Immature natural killer cell (primary cell): ENCODE measurements at places on chromosomes 1 and 21. TPM values are rescaled to one million over a fixed set of nuclear protein-coding genes. Genes with fewer than 3 reads are reported as not detected.

- no peaks in the 10 kb centered on the region for H3K4me1 ChIP-seq
- H3K4me3 ChIP-seq, result no peak overlapping the region
- no peaks in the 10 kb centered on the region for H3K36me3 ChIP-seq
- H3K27me3 ChIP-seq, result no peaks in the 10 kb centered on the region
- no peak for DNase-seq
Measured at GRCh38 chr1:240739139-240739538, 127.2 kb upstream of the GREM2 start.

GRCh38 chr1:156033011-156033410 lies 12.3 kb upstream of the SSR2 start:
- no peaks in the 10 kb centered on the region for H3K27me3 ChIP-seq
- H3K4me1 ChIP-seq, result no peaks in the 10 kb centered on the region
- no peak overlapping the region for H3K4me3 ChIP-seq
- peaks cover 11% of the 10 kb centered on the region for H3K36me3 ChIP-seq
- H3K27ac ChIP-seq, result no peak overlapping the region
- DNase-seq, result no peak

GRCh38 chr1:155307247-155307740 lies 1.4 kb upstream of the FDPS start:
- no peaks in the 10 kb centered on the region for H3K36me3 ChIP-seq
- peak; percentile 24 for DNase-seq
- H3K4me3 ChIP-seq, result peak overlapping the region; percentile 48
- H3K27me3 ChIP-seq, result peaks cover 12% of the 10 kb centered on the region

- no peak for DNase-seq
- no peaks in the 10 kb centered on the region for H3K36me3 ChIP-seq
- no peaks in the 10 kb centered on the region for H3K4me1 ChIP-seq
- H3K4me3 ChIP-seq, result no peak overlapping the region
Measured at GRCh38 chr1:55868026-55868425, 652.9 kb upstream of the USP24 start.

DNA sequence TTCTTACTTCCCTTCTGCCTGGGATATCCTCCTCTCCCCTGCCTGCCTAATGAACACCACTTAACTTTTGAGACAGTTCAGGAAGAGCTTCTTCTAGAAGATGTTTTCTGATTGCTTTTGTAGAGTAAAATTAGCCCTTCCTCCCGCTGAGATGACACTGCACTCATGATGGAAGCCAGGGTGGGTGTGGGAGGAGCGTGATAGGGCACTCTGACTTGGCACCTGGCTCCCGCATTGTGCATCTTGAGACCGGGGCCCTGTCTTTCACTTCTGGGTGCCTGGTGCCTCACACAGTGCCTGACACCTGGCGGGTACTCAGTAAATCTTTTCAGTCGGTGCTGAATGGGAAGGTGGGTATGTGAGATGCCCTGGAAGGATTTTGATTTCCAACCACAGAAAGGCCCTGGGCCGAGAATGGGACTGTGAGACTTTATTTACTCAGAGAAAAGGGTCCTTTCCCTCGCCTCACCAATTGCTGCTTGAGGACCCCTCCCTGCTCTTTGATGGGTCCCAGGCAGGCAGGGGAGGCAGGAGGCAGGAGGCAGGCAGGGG lies 6.8 kb downstream of the THEM5 start:
- peak overlapping the region; percentile 0 for H3K27ac ChIP-seq
- H3K4me3 ChIP-seq, result no peak overlapping the region
- DNase-seq, result no peak
- H3K4me1 ChIP-seq, result no peaks in the 10 kb centered on the region
- H3K27me3 ChIP-seq, result peaks cover 3% of the 10 kb centered on the region

DNA sequence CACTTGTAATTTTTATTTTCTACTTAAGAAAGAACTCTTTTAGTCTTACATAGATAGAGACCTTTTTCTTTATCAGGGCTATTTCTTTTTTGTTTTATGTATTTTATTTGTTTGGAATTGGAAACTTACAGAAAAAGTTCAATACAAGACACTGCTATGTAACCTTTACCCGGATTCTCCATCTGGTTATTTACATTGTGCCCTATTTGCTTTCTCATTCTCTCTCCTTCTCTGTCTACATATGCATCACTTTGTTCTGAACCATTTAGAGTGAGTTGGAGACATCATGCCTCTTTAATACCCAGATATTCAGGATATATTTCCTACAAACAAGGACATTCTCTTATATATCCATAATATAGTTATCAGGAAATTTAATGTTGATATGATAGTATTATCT lies 18.3 kb downstream of the AXDND1 start:
- no peaks in the 10 kb centered on the region for H3K36me3 ChIP-seq
- no peak overlapping the region for H3K4me3 ChIP-seq
- no peak for DNase-seq
- peaks cover 6% of the 10 kb centered on the region for H3K27me3 ChIP-seq
- H3K4me1 ChIP-seq, result no peaks in the 10 kb centered on the region
- no peak overlapping the region for H3K27ac ChIP-seq

DNA sequence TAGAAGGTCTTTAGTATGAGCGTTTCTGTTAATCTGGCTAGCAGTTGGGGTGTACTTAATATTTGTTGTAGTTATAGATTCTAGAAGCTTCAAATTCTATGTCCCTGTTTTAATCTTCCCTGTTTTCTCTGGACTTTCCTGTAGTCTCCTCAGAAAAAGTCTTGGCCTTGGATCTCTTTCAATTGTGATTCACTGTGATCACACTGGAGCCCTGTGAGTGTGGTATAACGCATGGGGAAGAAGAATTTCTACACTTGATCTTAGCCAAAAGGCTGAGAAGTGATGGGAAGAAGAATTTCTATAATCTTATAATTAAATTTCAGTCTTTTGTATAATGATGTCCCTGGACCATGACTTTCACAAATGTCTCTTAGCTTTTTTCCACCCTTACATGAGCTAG lies 36.7 kb upstream of the COP1 start:
- H3K27ac ChIP-seq, result no peak overlapping the region
- H3K27me3 ChIP-seq, result peaks cover 9% of the 10 kb centered on the region
- H3K4me3 ChIP-seq, result no peak overlapping the region

DNA sequence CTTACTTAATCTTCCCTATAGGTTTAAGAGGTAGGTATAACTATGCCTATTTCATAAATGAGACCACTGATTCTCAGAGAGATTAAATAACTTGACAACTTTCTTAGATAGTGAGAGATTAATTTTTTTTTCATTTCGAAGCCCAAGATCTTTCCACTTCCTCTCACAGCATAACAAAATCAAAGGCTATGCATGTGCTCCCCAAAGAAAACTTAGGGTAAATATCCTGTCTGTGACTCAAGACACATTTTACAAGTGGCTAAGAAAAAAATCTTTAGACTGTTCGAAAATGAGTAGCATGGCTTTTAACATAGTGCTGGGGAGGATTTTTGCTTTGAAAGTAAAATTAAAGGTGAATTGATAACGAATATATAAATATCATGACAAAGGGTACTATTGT lies 8.2 kb upstream of the C1orf141 start:
- H3K27me3 ChIP-seq, result no peaks in the 10 kb centered on the region
- H3K4me1 ChIP-seq, result peaks cover 28% of the 10 kb centered on the region
- no peaks in the 10 kb centered on the region for H3K36me3 ChIP-seq

Gene LDLRAD1
- polyA plus RNA-seq, result not detected

Gene OR2L5
- not detected for polyA plus RNA-seq

Gene TPTE
- not detected for polyA plus RNA-seq

Gene MYOC
- polyA plus RNA-seq, result not detected

Gene S100A5
- not detected for polyA plus RNA-seq

Gene GBP6
- not detected for polyA plus RNA-seq
